ENCODE measurements at places on chromosomes 12 and 14.

GRCh38 chr12:110223777-110224378 is 57.2 kb upstream of the ATP2A2 start:
- DNase-seq = no peak

GRCh38 chr12:81077686-81078441 is at the start of gene ACSS3:
TSS of gene ACSS3 (plus strand) at chr12:81078079. CDS start at chr12:81078121, 42 bp downstream.
- no peak for DNase-seq

DNA sequence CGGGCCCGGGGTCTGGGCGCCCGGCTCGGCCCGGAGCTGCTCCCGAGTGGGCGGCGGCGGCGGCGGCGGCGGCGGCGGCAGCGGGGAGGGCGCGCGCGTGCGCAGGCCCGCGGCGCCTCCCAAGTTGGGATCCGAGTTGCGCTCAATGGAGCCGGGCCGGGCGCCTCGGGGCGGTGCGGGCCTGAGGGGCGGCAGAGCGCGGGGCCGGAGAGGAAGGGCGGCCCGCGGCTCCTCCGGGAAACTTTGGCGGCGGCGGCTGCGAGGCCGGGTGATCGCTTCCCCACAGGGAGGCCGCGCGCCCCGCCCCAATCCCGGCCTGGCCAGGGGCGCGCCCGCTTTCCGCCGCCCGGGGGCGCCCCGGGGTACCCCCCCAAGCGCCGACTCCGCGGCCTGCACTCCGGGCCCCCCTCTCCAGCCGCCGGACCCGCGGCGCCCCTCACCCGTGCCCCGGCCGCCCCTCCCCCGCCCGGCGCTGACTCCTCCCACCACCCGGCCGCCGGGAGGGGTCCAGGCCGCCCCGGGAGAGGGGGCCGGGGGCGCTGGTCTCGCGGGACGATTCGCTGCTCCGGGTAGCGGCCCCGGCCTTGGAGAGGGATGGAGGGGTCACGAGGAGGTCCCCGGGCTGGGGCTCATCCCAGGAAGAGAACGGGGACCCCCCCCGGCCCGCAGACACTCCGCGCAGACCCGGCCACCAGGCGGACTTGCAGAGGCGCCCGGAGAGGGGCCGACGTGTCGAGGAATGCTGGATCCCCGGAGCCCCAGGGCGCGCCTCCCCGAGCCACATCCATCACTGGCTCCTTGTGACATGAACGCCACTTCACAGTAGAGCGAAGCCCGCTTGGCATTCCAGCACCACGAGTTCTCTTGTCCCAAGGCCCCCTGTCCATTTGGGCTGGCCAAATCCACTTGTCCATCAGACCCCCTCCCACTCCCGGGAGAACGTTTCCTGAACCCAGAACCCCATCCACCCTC is at the start of gene RILPL1:
RILPL1 (minus strand) TSS at position 48 of the 972 bp plus-strand sequence. CDS start 237 bp downstream, outside the sequence.
- no peak for DNase-seq

DNA sequence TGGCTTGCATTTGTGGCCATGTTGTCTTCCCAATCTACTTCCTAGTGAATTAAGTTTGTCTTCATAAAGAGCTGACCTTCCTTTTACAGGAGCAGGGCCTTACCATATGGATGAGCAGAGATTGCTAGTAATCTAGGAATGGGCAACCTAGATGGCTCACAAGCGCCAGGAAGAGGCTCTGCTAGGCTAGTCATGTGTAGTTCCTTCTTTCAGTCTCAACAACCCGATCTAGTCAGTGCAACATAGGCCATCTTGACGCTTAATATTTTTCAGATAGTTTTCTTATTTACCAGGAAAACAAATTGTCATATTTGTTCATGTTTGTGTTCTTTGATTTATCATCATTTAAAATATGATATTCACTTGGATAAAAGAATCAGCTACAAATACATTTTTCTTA is 48.2 kb upstream of the TPH2 start:
- DNase-seq = no peak

GRCh38 chr12:31773867-31774266 is 45.0 kb upstream of the AMN1 start:
- DNase-seq = no peak

DNA sequence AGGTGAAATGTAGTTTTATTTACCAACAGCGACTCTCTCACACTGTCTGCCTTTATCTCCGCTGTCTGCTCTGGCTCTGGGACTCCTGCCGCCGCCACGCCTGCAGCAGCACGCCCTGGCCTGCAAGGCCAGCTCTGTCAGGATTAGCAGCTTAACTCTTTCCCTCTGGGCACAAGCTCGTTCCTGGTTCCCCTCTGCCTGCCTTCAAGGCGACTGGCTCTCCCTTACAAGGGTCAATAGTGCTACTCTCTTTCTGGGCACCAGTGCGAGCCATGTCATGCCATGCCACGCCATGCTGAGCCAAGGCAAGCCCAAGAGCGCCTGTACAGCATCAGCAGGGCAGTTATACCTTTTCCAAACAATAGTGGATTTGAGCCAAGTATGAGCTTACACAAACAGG is 3.6 kb upstream of the CLEC2B start:
- no peak for DNase-seq
